CD4-positive, alpha-beta T cell treated with Interferon alpha-2 for 1 hour (primary cell): ENCODE measurements at places on chromosomes 2 and 18.

DNA sequence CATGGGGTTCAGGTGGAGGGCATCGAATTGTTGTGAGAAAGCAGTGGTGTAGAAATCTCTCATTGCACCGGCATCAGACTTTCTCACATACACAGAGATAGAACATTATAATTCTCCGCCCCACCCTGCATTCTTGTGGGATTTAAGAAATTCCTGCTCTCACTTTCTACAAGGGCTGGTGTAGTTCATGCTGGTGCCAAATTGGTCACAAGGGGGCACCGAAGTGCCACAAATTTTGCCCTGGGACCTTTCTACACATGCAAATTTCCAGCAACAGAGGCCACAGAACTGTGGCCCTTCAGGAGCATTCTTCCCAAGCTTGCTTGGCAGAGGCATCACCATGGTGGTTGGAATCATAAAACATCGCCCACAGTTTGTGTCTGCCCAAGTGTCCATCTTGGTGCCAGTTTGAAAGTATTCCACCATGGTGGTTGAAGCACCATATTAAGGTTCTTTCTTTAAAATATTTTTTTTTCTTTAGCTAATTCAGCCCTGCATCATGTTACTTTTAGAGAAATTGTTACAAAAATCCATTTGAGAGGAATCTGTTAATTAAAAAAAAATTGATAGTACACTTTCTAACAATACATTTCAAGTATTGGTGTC is 521.2 kb upstream of the FANCL start:
- DNase-seq = peak; percentile 3

GRCh38 chr2:140416577-140416976 is 1636.4 kb upstream of the NXPH2 start:
- no peak for DNase-seq

DNA sequence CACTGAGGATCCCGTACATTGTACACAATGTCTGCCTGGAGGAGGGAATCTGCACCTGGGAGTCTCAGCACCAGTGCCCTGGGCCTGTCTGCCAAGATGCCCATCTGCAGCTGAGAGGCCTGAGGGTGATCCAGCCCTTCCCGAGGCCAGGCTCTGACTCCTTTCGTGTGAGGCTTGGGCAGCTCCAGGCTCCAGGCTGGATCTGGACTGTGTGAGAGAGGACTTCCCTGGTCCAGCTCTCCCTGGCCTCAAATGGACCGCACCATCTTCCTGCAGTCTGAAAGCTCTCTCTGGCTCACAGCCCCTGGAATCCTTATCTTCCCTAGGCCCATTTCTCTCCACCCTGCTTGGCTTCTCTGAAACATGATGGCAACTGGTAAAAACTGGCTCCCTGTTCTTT is 324.6 kb downstream of the DYSF start:
- DNase-seq = no peak

DNA sequence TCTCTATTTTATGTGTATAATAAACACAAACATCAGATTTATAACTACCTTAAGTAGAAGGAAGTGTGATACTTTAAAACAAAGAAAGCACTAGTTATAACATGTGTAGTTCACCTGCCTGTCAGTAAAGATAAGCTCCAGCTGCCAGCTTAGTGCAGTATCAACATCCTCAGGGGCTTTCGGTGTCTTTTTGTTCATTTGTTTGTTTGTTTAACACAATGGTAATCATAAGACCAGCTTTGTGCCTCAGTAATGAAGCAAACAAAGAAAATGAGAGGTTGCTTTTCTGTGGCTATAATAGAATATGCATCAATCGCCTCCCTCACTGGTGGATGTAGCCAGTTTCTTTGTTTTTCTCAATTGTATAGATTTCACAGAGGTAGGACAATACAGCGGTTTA is 1499.0 kb upstream of the TMEFF2 start:
- no peak for DNase-seq

- no peak for DNase-seq
These were observed 15.3 kb downstream of the DCTN1 start for GRCh38 chr2:74364533-74365505.
